Kidney epithelial cell (primary cell): ENCODE measurements at places on chromosomes 11 and 22.
A peak's percentile ranks its signal among the peaks of the same experiment; 100 is the strongest.

DNA sequence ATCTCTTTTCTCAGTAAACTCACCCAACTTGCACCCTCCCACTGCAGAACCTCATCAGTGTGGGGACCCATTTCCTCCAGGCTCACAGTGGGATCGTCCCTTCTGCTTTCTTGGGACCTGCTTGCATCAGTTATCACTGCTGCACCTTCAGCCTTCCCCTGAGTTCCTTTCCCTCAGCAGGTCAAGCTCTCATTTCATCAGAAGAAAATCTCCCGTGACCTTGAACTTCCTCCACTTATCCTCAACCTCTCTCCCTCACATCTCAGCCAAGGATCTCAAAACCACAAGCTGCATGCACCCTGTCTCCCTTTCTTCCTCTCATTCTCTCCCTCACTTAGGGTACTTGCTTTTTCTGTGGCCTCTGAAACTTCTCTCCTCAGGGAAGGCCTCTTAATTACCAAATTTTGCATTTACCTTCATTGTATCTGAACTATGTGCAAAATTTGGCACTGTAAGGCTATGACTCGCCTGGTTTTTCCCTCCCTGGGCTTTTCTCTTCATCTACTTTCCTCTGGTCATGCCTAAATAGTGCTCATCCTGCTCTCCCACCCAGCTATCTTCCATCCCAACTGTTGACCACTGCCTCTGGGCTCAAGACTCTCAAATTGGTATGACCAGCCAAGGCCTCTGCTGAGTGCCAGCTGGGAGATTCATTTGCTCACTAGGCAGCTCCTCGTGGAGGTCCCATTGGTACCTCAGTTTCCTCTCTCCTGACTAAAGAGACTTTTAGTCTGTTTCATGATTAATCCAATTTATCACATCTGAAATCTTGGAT, 2.7 kb upstream of the RCE1 start:
- DNase-seq: no peak

- DNase-seq: no peak
Measured at GRCh38 chr11:17229481-17230152, 21.8 kb upstream of the PIK3C2A start.

DNA sequence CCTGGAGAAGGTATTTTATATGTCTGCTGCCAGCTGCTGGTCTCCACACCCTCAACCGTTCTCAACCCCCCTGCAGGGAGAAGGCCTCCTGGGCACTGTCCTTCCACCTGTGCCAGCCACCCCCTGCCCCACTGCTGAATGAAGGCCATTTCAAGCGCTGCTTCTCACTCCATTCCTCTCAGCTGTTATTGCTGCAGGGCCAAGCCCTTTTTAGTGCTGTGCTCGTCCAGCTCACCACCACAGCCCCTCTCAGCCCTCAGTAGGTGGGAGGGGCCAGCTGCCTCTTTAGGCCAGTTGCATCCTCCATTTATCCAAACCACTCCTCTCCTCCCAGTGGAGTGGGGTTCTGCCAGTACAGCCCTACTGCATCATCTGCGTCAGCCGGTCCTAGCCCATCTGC, 1.8 kb upstream of the WBP2NL start:
- no peak for DNase-seq

DNA sequence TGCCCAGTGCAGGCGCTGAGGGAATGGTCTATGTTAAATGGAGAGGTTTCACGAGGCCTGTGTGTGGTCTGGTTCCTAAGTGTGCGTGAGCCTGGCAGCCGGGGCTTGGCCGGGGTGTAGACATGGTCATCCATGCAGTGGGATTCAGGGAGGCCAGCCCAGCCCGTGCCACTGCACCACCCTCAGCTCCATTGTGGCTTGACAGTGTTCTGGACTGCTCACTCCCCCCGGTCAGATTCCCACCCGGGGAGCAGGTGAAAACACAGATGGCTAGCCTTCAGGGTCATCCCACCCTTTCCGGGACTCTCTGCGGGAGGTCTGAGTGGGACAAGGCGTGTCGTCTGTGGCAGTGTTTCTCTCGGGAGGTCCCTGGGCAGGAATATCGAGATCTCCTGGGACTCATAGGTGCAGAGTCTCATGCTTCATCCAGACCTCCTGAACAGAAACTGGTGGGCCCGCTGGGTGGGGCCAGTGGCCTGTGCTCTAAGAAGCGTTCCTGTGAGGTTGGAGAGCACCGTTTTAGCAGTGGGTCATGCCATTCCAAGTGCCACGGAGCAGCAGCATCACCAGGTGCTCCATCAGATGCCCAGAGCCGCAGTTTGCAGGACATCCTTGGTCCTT, 52.3 kb downstream of the ST14 start:
- no peak for DNase-seq

DNA sequence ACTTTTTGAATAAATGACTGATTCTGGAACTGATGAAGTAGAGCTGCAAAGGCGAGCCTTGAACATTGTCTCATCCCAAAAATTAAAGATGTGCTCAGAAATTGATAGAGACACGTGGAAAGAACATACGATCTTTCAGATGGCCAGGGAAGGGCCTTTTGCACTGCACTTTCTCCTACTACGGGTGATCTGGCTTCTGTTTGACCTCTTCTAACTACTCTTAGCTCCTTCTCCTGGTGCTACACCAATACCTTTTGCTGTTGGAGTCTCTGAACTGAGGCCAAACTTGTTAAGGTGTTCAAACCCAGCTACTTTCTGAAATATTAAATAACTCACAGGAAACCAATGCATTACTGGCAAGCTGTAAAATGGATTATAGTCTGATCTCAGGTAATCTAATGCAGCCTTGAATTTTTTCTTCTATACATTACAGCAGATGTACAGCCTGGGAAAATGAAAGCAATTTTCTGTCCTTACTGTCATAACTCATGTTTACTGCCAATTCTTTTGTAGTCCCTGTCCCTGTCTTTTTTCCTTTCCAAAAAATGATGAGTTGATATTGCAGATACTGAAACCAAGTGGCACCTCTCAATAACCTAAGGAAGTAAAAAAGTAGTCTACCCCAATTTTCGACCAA, 1086.1 kb upstream of the CNTN5 start:
- DNase-seq: no peak

GRCh38 chr22:37442135-37442534, 14.9 kb upstream of the ELFN2 start:
- DNase-seq: no peak

- no peak for DNase-seq
Measured at GRCh38 chr11:64747961-64748665, 4.2 kb upstream of the RASGRP2 start.

DNA sequence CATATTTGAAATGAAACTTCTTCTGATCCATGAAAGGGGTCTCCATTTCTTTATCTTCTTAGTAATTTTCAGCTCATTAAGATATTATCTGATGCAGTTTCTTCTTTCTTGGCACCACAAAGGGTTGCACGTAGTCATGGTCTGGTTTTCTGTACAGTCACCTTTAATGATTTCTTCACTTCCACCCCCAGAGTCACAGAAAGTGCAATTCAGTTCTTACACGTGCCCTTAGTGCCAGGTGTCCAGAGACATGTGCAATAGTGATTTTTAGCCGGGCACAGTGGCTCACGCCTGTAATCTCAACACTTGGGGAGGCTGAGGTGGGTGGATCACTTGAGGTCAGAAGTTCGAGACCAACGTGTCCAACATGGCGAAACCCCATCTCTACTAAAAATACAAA, 202.8 kb upstream of the MTNR1B start:
- no peak for DNase-seq

DNA sequence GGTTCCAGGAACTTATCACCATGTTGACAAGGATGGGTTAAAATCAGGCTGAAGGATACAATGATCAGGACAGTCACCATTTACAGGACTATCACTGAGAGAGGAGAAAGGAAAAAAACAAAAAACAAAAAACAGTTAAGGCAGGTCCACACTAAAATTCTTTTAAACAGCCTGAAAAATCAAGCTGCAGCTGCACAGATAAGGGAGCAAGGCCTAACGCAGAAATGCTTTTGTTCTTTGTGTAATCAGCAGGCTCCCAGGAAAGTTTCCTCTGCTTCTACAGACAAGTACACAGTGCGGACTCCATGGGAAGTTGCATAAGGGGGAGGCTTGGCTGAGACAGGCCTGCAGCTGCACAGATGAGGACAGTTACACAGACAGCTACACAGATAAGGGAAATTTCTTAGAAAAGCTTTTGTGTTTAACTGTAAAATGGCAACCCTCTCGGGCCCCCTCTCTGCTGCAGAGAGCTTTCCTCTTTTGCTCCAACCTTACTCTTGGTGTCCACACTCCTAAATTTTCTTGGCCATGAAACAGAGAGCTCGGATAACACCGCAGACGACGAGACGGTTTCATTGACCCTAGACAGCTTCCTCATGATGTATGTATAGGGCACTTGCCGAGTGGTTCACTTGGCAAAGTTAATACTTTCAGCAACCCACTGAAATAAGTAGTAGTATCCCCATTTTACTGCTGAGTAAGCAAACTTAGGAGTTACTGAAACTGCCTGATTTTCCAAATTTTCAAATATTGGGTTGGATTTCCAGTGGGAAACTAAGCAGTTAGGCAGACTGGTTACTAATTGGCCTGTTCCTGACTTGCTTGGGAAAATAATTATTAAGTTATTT, 45.5 kb downstream of the PIWIL3 start:
- no peak for DNase-seq

DNA sequence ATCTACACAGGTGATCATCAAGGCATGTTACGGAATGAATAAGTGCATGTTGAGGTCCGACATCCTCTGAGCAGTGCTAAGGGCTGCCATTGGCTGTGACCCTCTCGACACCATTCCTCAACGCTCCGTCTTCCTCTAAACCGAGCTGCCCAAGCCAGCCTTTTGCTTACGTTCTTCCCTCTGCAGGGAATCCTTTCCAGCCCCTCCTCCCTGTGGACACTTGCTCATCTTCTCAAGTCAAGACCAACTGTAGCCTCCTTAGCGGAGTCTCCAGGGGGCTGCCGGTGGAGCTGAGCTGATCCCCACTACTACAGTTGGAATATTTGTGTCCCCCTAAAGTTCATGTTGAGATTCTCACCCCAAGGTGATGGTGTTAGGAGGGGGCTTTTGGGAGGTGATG, 781.0 kb downstream of the TBC1D22A start:
- DNase-seq: no peak

DNA sequence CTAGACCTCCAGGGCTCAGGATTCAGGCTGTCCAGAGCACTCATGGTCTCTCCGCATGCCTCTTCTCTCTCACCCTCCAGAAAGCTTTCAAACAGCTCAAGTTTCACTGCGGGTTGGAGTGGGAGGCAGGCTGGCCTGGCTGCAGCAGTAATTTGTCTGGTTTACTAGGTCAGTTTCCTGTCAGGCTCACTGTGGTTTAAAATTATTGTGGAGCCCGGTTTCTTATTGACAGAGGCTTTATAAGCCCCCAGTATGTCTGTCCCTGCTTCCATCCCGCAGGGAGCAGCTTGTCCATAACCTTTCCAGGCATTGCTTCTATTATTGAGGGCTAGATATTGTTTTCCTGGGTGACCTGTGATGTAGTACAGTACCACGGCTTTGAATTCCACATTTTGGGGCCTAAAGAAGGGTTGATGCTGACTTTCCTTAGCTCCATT, 235.3 kb upstream of the SORL1-AS1 start:
- DNase-seq: no peak

DNA sequence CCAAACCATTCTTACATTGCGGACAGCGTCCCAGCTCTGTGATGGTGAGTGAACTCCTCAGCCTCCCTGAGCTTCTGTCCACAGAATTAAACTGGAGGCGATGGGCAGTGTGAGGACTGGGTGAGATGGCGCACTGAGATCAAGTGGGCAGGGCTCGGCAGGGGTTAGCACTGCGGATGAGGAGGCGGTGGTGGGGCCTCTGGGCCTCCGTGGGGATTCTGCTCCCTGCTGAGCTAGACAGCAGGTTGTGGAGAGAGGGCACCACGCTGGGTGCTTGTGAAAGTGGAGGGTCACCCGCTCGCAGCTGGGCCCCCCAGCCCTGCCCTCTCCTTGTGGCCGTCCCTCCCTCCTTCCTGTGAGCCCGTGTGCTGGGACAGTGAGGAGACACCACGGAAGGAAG, 25.6 kb upstream of the PARVG start:
- no peak for DNase-seq

DNA sequence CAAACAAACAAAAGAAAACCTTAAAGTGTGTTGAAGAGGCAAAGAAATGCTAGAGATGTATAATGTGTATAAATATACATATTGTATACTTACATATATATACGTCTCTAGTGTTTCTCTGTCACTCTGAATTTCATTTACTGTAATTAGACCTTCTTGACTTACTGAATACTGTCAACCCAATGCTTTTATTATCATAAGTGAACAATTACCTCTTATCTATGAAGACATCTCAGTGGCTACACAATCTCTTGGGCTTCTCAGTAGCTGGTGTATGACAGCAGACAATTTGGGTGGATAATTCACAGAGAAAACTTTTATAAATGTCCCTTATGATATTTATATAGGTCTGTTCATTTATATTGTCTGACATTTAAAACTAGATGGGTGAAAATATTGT, 664.1 kb upstream of the ANO3 start:
- no peak for DNase-seq

GRCh38 chr11:70641369-70641768, 243.0 kb downstream of the CTTN start:
- no peak for DNase-seq

DNA sequence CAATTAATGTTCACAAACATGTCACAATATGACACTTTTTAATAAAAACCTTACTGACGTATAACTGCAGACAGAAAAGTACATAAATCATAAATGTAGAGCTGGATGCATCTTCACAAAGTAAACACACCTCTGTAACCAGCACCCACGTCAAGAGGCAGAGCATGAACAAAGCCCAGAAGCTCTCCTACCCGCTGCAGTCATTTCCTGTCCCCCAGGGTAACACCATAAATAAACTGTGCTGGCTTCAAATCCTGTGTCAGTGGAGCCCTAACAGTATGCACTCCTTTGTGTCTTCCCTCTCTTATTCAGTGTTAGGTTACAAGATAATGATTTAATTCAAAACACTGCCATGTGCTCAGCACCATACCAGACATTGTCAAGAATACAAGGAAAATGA, 5.7 kb downstream of the SYT13 start:
- DNase-seq: no peak

DNA sequence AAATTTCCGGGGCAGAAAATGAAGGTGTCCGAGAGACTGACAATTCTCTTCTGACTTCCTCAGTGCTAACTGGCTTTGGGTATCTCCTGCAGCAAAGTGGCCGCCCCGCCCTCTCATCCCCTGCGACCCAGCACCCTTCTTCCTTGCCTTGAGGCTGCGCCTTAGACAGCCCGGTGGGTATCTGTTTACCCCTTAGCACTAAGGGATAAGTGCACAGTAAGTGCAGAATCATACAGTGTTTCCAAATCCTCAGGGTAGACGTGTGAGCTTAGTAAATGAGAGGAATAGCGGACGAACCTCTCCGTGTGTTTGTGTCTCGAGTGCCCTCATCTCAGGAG, 368 bp upstream of the CHORDC1 start:
- DNase-seq: no peak

DNA sequence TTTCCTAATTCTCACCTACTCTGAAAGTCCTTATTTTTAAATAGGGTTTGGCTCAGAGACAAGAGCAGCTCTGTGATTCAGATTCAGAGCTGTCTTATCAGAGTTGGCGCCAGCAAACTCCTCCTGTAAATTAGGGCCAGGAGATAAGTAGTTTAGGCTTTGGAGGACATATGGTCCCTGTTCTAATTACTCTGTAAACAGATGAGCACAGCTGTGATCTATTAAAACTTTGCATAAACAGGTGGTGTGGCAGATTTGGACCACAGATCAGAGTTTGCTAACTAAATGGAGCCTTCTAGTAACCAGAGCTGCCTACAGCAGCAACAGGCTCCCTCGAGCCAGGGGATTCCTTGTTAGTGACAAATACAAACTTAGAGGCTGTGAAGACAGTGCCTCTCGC, 27.9 kb downstream of the YPEL1 start:
- DNase-seq: no peak

- DNase-seq: no peak
Measured at GRCh38 chr22:39170825-39171622, 18.5 kb upstream of the CBX7 start.

- peak; percentile 34 for DNase-seq
Measured at GRCh38 chr11:58963551-58964104, 24.3 kb downstream of the GLYATL1 start.
